ENCODE measurements at places on chromosomes 13 and 19.

- no peak for DNase-seq
Observed at GRCh38 chr19:49338023-49338677, 2.9 kb downstream of the CD37 start.

- no peak for DNase-seq
Observed at GRCh38 chr19:31908496-31909225, 436.7 kb upstream of the ZNF507 start.

DNA sequence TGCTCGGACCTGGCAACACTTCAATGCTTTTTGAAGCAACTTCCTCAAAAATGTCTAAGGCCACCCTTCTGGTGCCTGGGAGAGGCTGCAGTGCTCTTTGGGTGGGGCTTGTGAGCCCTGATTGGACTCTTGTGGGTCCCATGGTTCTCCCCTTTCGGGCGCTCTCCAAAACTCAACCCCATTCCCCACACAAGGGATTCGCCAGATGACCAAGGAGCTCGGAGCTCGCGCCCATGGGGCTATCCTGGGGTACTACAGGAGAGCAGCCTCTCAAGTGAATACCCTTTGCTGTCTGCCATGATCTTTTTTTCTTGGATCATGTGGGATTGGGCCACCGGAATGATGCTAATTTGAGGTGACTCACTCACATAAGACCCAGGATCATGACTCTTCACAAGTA lies 29.7 kb upstream of the KL start:
- DNase-seq: no peak

DNA sequence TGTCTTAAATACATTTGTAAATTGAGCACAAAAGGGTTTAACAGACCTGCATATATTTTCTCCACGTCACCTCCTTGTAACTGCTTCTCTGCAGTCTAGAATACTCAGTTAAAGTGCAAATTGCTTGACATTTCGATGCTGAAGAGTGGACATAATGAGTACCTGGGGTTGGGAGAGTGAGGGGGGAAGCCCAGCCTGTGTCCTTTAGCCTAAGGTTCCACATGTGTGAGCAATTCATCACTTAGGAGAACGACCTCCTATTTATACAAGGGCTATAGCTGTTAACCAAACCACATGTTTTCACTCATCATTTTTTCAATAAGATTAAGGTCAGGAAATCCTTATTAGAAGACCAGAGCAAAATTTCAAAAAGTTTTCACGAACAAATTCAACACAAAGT lies 29.5 kb downstream of the PCDH9 start:
- DNase-seq: no peak

DNA sequence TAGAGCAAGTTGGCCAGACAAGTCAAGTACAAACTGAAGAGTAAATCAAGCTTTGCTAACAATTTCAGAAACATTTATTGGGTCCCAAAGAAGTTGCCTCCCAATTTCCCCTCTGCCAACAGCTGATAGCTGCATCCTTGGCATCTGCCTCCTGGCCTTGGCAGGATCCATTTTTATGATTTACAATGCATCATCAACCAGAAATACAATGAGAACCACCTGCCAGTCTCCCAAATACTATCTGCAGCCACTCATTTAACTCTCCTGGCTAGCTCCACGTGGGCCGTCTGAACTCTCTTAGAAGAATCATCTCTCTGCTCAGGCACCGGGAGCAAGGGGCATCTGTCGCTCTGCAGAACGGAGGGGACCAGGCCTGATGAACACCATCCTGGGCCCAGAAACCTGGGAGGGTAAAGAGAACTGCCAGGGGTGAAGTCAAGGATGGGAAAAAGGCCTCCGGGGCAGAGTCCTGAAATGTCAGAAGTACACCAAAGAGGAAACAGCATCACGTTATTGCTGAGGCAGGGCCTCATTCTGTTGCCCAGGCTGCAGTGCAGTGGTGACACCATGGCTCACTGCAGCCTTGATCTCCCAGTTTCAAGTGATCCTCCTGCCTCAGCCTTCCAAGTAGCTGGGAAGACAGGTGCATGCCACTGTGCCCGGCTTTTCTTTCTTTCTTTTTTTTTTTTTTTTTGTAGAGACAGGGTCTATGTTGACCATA lies 2.6 kb downstream of the LONP1 start:
- no peak for DNase-seq

DNA sequence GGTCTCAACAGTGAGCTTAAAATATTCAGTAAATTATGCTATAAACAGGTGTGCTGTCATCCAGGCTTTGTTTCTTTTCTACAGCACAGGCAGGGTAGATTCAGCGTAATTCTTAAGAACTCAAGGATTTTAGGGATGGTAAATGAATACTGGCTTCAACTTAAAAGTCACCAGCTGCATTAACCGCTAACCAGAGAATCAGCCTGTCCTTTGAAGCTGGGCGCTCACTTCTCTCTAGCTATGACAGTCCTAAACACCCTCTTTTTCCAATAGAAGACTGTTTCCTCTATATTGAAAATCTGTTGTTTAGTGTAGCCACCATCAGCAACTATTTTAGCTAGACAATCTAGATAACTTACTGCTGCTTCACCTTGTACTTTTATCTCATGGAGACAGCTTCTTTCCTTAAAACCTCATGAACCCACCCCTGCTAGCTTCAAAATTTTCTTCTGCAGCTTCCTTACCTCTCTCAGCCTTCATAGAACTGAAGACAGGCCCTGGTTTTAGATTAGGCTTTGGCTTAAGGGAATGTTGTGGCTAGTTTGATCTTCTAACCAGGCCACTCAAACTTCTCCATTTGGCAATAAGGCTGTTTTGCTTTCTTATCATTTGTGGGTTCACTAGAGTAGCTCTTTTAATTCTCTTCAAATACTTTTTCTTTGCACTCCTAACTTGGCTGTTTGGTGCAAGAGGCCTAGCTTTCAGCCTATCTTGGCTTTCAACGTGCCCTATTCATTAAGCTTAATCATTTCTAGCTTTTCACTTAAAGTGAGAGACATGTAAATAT lies 89.5 kb downstream of the USP12 start:
- no peak for DNase-seq

- DNase-seq: no peak
Observed at GRCh38 chr13:74174810-74175209, 40.6 kb upstream of the KLF12 start.

GRCh38 chr13:75910591-75910990 lies 274.5 kb downstream of the LMO7 start:
- DNase-seq: no peak
